Activated T-helper 9 cell treated with anti-CD3 and anti-CD28 coated beads, Interleukin-2, amount 50 U/mL, for 16 hours (primary cell): ENCODE measurements at places on chromosomes 3 and 15.

DNA sequence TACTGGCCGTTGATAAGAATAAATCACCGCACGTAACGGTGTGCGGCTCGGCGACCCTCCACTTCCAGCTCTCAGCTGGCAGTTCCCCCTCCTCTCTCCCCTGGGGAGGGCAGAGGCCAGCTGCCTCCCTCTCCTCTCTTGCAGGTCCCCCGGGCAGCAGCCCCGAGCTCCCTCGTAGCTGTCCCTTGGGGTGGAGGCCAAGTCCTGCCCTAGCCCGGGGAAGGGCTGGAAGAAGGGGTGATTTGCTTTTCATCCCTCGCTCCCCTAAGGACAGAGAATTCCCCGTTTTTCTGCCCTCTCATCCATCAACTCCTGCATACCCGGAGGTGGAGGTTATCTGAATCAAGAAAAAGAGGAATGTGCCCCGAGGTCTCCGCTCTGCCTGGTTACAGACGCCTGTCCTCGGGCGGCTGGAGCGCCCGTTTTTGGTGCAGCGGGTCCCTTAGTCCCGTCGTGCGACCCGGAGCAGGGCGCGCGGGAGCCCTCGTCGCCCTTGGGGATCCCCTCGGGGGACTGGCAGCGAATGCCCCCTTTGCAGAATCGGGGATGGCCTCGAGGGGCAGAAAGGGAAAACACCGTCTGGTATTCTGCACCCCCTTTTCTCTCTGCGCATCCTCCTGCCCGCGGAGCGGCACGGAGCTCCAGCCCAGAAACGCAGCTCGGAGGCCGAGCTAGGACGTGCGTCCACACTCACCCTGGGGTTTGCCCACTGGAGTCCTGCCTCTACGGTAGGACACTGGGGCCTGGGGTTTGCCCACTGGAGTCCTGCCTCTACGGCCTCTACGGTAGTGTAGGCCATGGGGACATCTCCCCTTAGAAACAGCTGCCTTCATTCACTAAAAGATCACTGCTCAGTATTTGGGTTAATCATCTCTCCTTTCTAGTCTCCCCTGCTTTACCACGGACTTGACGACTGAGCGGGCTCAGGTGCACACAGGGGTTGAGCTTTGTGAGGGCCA is 2.2 kb downstream of the PTPRG start:
- no peak for DNase-seq

DNA sequence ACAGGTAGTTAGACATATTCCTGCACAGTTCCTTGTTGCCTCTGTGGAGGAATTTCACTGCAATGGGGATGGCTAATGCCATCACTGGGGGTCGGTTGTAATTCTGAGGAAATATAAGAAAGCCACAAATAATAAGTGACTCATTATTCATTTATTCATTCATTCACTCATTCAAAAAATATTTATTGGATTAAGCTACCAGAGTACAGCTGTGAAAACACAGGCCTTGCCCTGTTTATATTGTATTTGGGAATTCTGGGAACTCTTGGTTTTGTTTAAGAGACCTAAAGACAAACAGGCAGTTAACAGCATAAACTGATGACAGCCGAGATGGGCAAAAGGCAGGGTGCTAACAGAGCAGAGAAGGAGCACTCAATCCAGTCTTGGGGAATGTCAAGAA is 23.6 kb downstream of the PTX3 start:
- DNase-seq, result no peak

DNA sequence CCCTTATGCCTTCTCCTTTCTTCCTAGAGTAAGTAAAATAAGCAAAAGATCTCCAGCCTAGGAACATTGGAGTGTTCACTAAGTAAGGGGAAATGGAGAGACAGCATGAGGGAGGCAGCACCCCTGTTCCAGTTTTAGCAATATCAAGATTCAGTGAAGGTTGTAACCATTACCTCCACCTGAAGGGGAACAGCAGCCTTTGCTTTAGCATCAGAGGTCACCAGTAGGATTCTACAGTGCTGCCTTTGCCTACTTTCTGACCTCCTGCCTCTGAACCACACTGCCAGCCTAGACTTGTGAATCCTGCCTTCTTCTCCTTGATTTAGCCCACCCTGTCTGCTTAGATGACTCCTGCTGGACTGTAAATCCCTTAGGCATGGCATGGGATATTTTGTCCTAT is 104.7 kb downstream of the GAP43 start:
- DNase-seq, result no peak

GRCh38 chr3:13812034-13812471 is 67.8 kb downstream of the WNT7A start:
- DNase-seq, result no peak

DNA sequence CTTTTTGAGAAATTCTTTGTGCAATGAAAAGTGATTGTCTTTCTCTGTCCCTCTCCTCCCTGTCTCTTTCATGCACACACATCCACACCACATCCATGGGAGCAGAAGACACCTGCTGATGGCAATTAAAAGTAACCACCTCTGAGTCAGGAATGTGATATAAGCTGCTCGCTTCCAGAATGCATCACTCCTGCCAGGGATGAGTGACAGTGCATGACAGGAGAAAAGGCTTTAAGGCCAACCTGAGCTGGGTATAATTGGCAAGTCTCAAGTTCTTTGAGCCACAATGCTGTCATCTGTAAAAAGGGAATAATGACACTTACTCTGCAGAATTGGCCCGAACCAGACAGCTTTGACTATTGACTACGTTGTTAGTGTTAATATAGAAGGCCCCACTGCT is 59.6 kb downstream of the UBP1 start:
- DNase-seq, result no peak

- no peak for DNase-seq
Observed at GRCh38 chr15:44130778-44131177, 64.3 kb downstream of the FRMD5 start.

- no peak for DNase-seq
Observed at GRCh38 chr3:189613122-189613521, 18.1 kb upstream of the TP63 start.

GRCh38 chr3:77227567-77227966 is 187.7 kb downstream of the ROBO2 start:
- DNase-seq, result no peak

DNA sequence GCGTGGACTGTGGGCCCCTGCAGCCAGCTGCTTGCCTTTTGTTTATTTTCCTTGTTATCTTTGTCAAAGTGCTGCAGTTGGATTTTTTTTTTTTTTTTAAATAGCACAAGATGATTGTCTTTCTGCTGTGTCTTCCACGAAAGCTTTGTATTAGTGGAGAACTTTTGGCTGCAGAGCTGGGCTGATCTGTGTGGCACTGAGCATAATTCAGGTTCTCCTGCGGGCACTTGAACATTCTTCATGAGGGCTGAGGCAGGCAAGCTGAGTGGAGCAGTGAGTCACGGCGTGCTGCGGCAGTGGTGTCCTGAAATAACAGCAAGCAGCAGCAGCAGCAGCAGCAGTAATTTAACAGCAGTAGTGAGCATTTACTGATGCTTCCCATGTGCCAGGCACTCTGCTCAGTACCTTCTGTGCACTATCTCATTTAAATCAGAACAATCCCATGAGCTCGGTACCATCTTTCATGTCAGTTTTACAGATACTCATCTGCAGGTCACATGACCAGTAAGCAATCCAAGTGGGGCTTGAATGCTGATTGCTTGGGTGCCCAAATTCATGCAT is 45.8 kb downstream of the MITF start:
- no peak for DNase-seq

DNA sequence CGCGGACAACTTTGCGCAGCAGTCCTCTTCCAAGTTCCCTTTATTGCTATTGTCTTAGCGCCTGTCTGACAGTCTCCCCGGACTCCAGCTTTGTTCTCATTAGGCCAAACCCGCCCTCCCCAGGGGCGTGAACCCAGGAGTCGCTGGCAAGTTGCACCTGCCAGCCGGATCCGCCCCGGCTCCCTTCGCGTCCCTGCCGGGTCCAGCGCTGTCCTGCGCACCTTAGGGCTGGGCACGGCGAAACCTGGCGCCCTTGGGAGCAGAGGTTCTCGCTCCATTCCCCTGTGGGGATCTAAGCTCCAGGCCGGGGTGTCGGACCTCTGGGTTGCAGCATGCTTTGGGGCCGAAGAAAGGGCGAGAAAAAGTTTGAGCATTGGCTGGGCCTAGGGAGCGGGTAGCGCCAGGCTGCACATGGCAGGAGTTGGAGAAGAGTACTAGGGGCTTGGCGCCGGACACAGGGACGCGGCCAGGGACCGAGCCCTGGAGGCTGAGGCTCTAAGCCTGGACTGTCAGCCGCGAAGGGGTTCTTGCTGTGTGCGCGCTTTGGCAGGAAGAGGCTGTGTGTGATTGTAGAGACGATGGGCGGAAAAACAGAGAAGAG is 335.1 kb upstream of the THRB start:
- DNase-seq, result no peak

- DNase-seq, result no peak
Observed at GRCh38 chr3:88075497-88075896, 16.4 kb downstream of the ZNF654 start.
